Spinal cord (tissue), 10 donors: ENCODE measurements at places on chromosomes 11 and 22. TPM values are rescaled to one million over a fixed set of nuclear protein-coding genes. Genes with fewer than 3 reads are reported as not detected.

- no peak overlapping the region for H3K27ac ChIP-seq
- no peaks in the 10 kb centered on the region for H3K36me3 ChIP-seq
- no peak for DNase-seq
- H3K27me3 ChIP-seq: no peaks in the 10 kb centered on the region
- H3K4me1 ChIP-seq: no peaks in the 10 kb centered on the region
Measured at GRCh38 chr22:33803371-33804282, 116.6 kb downstream of the LARGE1 start.

DNA sequence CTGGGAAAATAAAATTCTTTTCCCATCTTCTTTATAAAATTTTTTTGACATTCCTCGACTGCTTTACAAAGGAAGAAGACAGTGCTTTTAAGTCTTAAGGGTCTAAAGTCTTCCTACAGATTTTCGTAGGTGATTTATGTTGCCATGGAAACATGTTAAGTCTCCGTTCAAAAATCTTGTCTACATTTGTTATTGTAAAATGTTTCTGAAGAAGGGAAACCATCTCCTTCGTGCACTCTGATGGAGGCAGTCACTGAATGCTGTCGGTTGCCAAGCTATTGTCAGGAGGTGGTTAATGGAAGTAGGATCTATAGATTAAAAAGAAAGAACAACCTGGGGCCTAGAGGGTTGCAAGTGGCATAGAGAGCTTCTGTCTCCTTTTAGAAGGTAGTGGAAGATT, 52.6 kb downstream of the MAP6 start:
- peak; percentile 52 for DNase-seq
- no peak overlapping the region for H3K4me3 ChIP-seq
- H3K27ac ChIP-seq: peak overlapping the region; percentile 26
- peaks cover 4% of the 10 kb centered on the region for H3K36me3 ChIP-seq
- H3K4me1 ChIP-seq: peaks cover 5% of the 10 kb centered on the region

The FADS3 gene
- total RNA-seq: 41.1 TPM

DNA sequence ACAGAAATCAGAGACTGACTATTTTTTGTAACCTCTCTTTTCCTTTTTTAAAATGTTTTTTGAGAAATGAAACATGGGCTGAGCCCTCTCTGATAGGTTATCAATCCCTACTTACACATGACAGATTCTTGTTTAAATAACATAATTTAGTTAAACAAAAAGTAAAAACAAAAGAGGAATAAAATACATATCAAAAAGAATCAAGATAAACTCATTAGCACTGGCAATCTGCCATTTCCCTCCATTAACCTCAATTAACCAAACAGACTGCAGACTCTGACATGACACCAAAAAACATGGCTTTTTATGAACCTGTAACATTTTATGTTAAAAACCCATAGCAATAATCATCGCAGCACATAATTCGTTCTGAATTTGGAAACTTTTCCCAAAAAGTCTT, 284.4 kb upstream of the MTNR1B start:
- no peak overlapping the region for H3K4me3 ChIP-seq
- no peak overlapping the region for H3K27ac ChIP-seq
- DNase-seq: no peak

The OR56B4 gene
- total RNA-seq: not detected
